Naive B cell (primary cell): ENCODE measurements at places on chromosomes 4 and X. TPM values are rescaled to one million over a fixed set of nuclear protein-coding genes. Genes with fewer than 3 reads are reported as not detected.

Gene PAGE2B
- not detected for polyA plus RNA-seq

Gene SYNPO2
- 0.05 TPM for polyA plus RNA-seq

Gene TMPRSS11D
- not detected for polyA plus RNA-seq

Gene PAK3
- polyA plus RNA-seq = not detected

Gene MAEA
- 53.4 TPM for polyA plus RNA-seq

Gene CYTL1
- not detected for polyA plus RNA-seq

Gene GRIA2
- polyA plus RNA-seq = not detected

- H3K36me3 ChIP-seq = no peaks in the 10 kb centered on the region
- no peaks in the 10 kb centered on the region for H3K27me3 ChIP-seq
- no peak overlapping the region for H3K27ac ChIP-seq
- H3K4me1 ChIP-seq = no peaks in the 10 kb centered on the region
- no peak for DNase-seq
These were observed 110.6 kb upstream of the FSTL5 start for GRCh38 chr4:162274354-162274753.

- H3K4me1 ChIP-seq = no peaks in the 10 kb centered on the region
- no peak overlapping the region for H3K27ac ChIP-seq
- peaks cover 8% of the 10 kb centered on the region for H3K36me3 ChIP-seq
- no peak overlapping the region for H3K4me3 ChIP-seq
- no peak for DNase-seq
- no peaks in the 10 kb centered on the region for H3K27me3 ChIP-seq
These were observed 104.4 kb upstream of the CBR4 start for GRCh38 chr4:169114341-169114974.

DNA sequence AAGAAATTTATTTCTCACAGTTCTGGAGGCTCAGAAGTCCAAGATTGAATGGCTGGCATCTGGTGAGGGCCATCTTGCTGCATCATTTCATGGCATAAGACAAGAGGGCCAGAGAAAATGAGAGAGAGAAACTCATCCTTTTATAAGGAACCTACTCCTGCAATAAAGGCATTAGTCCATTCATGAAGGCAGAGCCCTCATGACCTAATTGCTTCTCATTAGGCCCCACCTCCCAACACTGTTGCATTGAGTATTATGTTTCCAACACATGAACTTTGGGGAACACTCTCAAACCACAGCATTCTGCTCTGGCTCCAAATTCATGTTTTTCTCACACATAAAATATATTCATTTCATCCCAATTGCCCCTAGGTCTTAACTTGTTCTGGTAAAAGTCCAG is 14.2 kb downstream of the RNF175 start:
- H3K4me1 ChIP-seq = no peaks in the 10 kb centered on the region
- H3K27me3 ChIP-seq = peaks cover 8% of the 10 kb centered on the region
- no peak overlapping the region for H3K27ac ChIP-seq
- DNase-seq = no peak

GRCh38 chr4:176611951-176612350 is 180.8 kb downstream of the VEGFC start:
- no peaks in the 10 kb centered on the region for H3K4me1 ChIP-seq
- H3K27ac ChIP-seq = no peak overlapping the region
- no peaks in the 10 kb centered on the region for H3K27me3 ChIP-seq
- no peak overlapping the region for H3K4me3 ChIP-seq
- no peaks in the 10 kb centered on the region for H3K36me3 ChIP-seq
- DNase-seq = no peak

DNA sequence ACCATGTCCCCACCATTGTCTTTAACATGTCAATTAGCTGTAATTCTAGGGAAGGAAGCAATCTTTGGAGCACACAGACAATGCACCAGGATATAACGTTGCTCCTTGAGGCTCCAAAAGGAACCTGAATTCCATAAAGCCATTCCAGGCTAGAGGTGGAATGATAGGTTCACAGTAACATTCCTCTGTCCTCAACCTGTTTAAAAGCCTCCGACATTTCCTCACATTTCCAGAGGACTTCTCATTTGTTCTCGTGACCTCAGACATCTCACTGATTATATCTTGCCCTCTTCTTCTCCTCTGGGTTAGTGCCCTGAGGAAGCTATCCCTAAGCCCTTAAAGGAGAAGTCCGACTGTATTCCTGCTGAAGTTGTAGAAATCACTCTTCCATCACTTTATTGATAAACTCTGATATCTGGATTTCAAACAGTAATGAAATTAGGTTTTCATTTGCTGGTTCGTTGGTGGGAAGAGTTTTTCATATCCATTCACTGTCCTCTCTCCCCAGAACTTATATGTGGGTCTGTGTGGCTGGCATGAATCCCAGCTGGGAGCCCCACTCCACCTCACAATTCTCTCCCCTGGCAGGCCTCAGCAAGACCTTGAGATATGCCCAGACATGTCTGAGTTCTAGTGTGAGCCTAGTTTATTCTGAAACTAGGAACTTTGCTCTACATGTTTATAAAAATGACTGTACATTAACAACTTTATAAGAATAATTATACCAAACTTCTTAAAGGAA is 44.2 kb upstream of the PRSS12 start:
- DNase-seq = no peak
- peaks cover 4% of the 10 kb centered on the region for H3K4me1 ChIP-seq
- no peak overlapping the region for H3K4me3 ChIP-seq
- H3K36me3 ChIP-seq = no peaks in the 10 kb centered on the region
- H3K27ac ChIP-seq = no peak overlapping the region

DNA sequence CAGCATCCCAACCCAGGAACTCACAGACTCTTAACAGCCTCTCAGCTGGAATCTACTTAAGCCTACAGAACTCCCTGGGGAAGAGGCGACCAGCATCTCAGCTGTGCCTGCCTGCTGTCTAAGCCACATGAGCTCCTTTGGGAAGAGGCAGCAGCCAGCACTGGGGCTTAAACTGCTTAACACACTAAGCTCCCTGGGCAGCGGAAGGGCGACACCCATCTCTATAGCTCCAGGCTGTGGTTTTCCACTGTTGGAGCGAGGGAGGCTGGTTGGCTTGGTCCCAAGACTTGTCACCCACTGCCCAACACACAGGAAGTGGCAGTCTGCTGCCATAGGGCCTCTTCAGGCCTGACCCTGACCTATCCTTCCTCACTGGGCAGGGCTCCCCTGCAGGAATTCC is 1544.1 kb upstream of the ADGRL3 start:
- H3K27ac ChIP-seq = no peak overlapping the region
- no peak overlapping the region for H3K4me3 ChIP-seq

GRCh38 chr4:139153411-139154133 is 23.4 kb downstream of the ELF2 start:
- no peak overlapping the region for H3K27ac ChIP-seq
- peaks cover 4% of the 10 kb centered on the region for H3K4me1 ChIP-seq
- no peak for DNase-seq
- H3K4me3 ChIP-seq = no peak overlapping the region

DNA sequence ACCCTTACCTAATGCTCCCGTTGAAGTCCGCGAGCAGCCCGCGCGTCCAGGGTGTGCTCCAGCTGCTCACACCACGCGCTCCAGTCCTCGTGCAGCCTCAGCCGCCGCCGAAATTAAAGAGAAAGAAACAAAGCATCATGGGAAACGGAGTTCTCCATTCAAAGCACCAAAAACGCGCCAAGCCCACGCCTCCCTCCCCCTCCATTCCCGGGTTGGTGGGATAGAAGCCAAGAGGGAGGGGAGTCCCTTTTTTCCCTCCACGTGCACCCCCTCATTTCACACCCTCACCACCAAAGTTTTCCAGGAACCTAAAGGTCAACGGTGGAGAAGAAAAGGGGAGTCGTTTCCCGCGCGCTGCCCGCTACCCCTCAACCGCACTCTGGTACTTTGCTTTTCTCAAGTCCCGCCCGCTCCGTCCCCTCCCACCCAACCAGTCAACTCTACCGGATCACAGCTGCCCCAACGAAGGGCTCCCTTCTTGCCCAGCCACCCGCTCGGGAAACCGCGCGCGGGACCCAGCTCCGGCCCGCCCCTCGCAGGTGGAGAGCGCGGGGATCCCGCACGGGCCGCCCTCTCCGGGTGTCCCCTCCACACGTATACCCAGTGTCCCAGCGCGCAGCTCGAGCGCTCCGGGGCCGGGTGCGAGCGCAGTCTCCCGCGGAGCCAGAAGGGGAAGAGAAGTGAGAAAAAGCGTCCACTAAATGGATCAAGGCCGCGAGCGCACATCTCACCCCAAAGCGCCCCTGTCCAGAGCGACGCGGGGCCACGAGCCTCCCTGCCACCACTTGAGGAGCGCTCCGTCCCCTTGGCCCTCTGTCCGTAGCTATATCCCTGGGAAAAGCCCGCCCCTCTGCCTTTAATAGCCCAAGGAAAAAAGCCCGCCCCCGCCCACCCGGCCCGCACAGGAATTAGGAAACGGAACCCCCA is 65.1 kb upstream of the CCDC160 start:
- peak overlapping the region; percentile 94 for H3K4me3 ChIP-seq
- peaks cover 15% of the 10 kb centered on the region for H3K4me1 ChIP-seq
- H3K27ac ChIP-seq = peak overlapping the region; percentile 94
- peaks cover 12% of the 10 kb centered on the region for H3K27me3 ChIP-seq

DNA sequence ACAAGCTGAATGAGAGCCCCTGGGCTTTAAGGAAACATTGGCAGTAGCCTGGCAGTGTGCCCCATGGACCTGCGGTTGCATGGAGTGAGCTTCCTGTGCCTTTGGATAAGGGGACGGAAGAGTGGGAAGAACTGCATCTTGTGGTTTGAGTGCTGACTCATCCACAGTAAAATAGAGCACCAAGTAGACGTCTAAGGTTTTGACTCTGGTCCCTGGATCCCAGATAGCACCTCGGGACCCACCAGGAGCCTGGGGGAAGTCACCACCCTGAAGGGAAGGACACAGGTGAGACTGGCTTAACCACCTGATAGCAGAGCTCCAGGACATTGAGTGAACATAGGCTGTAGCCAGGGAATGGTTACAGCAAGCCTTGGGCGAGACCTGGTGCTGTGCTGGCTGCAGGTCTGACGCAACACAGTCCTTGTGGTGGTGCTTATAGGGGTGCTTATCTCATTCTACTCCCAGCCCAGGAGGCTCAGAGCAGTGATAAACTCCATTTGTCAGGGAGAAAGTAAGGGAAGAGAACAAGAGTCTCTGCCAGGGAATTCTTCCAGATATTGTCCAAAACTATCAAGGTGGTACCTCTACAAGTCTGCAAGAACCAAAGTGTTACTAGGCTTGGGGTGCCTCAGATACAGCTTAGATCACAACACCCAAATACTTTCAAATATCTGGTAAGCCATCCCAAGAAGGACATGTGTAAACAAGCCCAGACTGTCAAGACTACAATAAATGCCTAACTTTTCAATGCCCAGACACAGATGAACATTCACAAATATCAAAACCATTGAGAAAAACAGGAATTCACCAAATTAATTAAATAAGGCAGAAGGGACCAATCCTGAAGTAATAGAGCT is 123.6 kb upstream of the TET2 start:
- H3K36me3 ChIP-seq = no peaks in the 10 kb centered on the region
- DNase-seq = no peak
- H3K4me3 ChIP-seq = no peak overlapping the region
- peaks cover 7% of the 10 kb centered on the region for H3K27me3 ChIP-seq
- no peaks in the 10 kb centered on the region for H3K4me1 ChIP-seq

DNA sequence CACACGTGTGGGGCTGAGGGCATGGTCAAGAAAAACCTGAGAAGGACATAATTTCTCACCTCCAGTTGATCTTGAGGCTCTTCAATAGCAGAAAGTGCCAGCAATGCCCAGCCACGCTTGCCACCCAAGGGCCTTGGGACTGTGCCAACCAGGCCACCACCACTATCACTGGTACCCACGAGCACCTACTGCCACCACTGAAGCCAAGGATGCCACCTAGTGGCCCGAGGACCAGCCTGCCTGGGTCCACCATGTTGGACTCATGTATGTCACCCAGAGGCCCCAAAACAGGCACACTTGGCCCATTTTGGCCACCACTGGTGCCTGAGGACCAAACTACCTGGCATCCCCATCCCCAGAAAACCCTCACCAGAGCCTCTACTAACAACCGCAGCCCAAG is 191.8 kb downstream of the ADAM29 start:
- no peak overlapping the region for H3K4me3 ChIP-seq
- no peak for DNase-seq
- H3K36me3 ChIP-seq = peaks cover 11% of the 10 kb centered on the region
- H3K4me1 ChIP-seq = no peaks in the 10 kb centered on the region

GRCh38 chr4:150782921-150783320 is 201.0 kb downstream of the MAB21L2 start:
- DNase-seq = no peak
- H3K27me3 ChIP-seq = no peaks in the 10 kb centered on the region
- H3K27ac ChIP-seq = no peak overlapping the region

GRCh38 chr4:122412547-122412946 is 33.7 kb downstream of the ADAD1 start:
- no peaks in the 10 kb centered on the region for H3K4me1 ChIP-seq
- H3K27me3 ChIP-seq = peaks cover 13% of the 10 kb centered on the region
- H3K36me3 ChIP-seq = no peaks in the 10 kb centered on the region
- no peak overlapping the region for H3K4me3 ChIP-seq
- no peak for DNase-seq

DNA sequence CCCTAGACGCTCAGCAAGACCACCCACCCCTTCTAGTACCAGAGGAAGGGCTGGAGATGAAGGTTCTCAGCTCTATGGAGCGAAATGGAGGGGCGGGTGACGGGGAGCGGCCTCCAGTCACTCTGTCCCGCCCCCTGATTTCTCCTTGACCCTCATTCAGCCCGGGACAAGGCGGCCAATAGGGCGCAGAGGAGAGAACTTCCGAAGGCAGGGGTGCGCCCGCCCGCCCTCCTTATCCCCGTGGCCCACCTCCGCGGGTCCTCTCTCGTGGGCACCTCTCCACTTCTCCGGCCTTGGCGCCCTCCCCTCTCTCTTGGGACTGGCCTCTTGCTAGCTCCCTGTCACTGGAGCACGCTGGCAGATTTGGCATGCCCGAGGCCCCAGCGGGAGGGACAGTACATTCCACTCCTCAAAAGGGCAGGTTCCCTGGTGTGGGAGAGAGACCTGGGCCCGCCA is 1.1 kb upstream of the SEPTIN6 start:
- no peaks in the 10 kb centered on the region for H3K36me3 ChIP-seq
- H3K4me3 ChIP-seq = peak overlapping the region; percentile 87
- DNase-seq = no peak
- H3K4me1 ChIP-seq = peaks cover 86% of the 10 kb centered on the region

DNA sequence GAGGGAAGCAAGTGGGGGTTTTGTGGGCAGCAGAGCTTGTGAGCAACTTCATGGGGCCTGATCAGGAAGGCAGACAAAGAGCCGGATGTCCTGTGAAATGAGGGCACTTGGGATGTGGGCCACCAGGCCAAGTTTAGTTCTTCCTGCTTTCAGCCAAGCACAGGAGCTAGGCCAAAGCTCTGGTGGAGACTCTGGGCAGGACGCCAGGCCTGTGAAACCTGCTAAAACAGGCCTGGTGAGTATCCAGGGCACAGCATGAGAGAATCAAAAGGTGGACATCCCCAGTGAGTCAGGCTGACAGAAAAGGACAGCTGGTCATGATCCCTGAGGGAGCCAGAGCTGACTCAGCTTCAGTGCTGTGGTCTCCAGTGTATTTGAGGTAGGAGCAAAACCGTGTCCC is 95.7 kb downstream of the NPNT start:
- no peaks in the 10 kb centered on the region for H3K4me1 ChIP-seq
- no peaks in the 10 kb centered on the region for H3K36me3 ChIP-seq
- H3K4me3 ChIP-seq = no peak overlapping the region
- H3K27me3 ChIP-seq = peaks cover 8% of the 10 kb centered on the region

GRCh38 chrX:107374132-107374531 is 75.3 kb upstream of the FRMPD3 start:
- H3K27ac ChIP-seq = no peak overlapping the region
- no peaks in the 10 kb centered on the region for H3K27me3 ChIP-seq
- no peaks in the 10 kb centered on the region for H3K4me1 ChIP-seq
- no peaks in the 10 kb centered on the region for H3K36me3 ChIP-seq

GRCh38 chr4:147747787-147748454 is 16.0 kb downstream of the ARHGAP10 start:
- peaks cover 8% of the 10 kb centered on the region for H3K36me3 ChIP-seq
- no peak overlapping the region for H3K4me3 ChIP-seq
- no peak overlapping the region for H3K27ac ChIP-seq
- DNase-seq = no peak
- H3K27me3 ChIP-seq = peaks cover 6% of the 10 kb centered on the region

GRCh38 chr4:150679765-150680343 is 97.9 kb downstream of the MAB21L2 start:
- no peak for DNase-seq
- H3K36me3 ChIP-seq = peaks cover 15% of the 10 kb centered on the region
- H3K4me1 ChIP-seq = peaks cover 2% of the 10 kb centered on the region
